Activated naive CD4-positive, alpha-beta T cell treated with anti-CD3 and anti-CD28 coated beads, Interleukin-2, amount 50 U/mL, for 72 hours (primary cell): ENCODE measurements at places on chromosomes 12 and 14.

DNA sequence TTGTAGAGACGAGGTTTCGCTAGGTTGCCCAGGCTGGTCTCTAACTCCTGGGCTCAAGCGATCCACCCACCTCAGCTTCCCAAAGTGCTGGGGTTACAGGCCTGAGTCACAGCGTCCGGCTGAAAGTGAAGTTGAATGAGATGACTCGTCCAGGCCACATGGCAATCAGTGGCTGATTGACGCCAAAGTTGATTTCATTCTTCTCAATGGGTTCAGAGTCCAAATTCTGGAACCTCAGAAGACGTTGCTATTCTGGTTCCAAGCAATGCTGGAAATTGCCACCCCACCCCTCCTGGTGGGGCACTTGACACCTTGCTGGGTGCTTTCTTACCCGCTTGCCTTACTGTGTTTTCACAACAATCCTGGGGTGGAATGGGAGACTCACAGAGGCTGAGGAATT is 14.9 kb downstream of the ABCB9 start:
- DNase-seq, result no peak

- no peak for DNase-seq
These were observed 20.3 kb downstream of the HEBP1 start for GRCh38 chr12:12979731-12980259.

DNA sequence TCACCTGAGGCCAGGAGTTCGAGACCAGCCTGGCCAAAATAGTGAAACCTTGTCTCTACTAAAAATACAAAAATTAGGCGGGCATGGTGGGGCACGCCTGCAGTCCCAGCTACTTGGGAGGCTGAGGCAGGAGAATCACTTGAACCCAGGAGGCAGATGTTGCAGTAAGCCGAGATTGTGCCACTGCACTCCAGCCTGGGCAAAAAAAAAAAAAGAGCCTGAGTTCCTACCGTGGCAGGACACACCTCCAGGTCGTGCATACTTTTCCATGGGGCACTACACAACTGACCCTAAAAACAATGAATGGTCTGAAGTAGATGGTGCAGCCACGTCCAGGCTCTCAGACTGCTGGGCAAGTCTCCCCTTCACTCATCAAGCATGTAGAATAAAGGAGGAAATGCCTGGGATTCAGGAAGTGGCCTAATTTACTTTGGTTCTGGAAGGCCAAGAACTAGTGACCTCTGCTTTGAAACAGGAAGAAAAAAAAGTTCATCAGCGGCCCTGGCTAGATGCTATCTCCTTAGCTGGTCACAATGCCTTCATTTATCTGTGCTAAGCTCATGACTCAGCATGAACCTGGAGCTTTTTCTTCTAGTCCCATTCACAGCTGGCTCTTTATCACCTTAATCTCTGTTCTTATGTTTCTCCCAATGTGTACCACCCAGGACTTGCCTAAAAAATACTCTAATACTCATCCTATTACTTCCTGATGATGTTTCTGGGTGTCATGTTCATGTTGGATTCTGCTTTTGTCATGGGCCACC is 55.8 kb upstream of the OR6J1 start:
- no peak for DNase-seq

- DNase-seq, result no peak
These were observed 5.4 kb downstream of the KCNH5 start for GRCh38 chr14:63039866-63040265.

- no peak for DNase-seq
These were observed 109.0 kb downstream of the ESR2 start for GRCh38 chr14:64185184-64185583.

DNA sequence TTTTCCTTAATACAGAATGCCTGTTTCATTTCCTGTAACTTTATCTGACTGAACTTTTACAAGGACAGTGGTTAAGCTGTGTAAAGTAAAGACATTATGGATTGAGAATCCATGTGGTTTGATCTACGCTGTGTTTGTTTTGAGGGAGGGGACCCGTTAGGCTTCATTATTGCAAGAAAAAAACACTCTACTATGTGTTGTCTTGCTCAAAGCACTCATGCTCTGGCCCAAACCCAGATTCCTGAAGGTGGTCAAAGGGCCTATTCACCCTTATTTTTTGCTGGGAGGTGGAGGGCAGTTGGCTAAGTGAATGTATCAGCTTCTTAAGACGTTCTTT is 11.9 kb downstream of the RNF10 start:
- no peak for DNase-seq

DNA sequence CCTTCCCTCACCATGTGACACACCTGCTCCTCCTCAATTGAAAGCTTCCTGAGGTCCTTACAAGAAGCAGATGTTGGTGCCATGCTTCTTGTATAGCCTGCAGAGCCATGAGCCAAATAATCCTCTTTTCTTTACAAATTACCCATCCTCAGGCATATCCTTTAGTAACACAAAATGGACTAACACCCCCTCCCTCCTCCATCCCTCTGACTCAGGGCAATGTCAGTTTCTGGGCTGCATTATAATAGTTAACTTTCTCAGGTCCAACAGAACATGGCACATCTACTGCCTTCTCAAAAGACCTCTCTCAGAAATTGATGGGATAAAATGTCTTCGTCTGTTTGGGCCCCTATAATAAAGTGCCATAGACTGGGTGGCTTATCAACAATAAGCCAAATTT is 287.0 kb downstream of the DPF3 start:
- no peak for DNase-seq

DNA sequence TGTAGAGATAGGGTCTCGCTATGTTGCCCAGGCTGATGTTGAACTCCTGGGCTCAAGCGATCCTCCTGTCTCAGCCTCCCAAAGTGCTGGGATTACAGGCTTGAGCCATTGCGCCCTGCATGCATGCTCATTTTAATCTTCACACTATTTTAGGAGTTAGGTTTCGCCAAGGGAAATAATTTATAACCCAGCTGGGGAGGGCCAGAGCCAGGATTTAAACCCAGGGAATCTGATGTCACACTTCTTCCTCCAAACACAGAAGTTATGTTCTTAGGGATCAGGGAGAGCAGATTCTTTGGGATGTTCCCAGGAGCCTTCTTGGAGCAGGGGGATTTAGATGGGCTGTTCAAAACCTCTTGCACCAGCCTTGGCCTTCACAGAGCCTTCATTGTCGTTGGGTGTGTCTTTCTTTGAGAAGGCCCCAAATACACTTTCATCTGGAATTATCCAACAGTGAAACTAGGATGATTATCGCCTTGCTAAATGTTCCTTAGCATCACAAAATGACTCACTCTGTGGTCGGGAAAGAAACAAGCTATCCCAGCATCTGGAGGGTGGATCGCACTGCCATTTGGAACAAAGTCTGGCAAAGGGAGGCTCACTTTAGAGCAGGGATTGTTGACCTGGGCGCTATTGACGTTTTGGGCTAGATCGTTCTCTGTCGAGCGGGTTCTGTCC is 8.2 kb upstream of the PPP1CC start:
- no peak for DNase-seq

DNA sequence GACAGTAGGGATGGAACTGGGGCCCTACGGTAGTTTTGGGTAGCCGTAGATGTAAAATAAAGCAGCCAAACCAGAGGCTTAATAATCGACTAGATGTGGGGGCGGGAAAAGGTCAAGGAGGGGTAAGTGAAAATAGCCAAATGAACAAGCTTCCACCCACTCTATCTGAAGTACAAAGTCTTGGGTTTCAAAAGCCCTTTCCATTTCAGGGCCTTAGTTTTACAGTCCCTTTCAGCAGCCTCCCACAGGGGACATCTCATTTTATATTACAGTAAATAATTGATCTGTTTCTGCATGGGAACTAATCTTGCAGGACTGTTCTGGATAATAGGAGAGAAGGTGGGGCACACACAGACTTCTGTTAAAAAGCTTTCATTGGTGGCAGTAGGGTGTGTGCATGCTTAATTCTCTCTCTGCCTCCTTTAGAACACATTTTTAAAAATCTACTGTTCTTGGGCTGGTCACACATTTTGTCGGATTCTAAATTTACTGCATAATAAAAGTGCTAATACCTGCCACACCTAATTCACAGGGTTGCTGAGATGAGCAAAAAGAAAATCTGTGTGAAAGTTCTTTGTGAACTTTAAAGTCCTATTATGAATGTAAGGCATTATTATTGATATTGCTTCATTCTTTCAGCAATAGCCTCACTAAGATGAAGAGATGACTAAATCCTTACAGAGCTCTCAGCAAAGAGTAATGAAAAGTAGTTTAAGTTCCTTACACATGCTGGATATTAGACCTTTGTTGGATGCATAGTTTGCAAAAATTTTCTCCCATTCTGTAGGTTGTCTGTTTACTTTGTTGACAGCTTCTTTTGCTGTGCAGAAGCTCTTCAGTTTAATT is 104.6 kb downstream of the ITPR2 start:
- DNase-seq, result no peak

DNA sequence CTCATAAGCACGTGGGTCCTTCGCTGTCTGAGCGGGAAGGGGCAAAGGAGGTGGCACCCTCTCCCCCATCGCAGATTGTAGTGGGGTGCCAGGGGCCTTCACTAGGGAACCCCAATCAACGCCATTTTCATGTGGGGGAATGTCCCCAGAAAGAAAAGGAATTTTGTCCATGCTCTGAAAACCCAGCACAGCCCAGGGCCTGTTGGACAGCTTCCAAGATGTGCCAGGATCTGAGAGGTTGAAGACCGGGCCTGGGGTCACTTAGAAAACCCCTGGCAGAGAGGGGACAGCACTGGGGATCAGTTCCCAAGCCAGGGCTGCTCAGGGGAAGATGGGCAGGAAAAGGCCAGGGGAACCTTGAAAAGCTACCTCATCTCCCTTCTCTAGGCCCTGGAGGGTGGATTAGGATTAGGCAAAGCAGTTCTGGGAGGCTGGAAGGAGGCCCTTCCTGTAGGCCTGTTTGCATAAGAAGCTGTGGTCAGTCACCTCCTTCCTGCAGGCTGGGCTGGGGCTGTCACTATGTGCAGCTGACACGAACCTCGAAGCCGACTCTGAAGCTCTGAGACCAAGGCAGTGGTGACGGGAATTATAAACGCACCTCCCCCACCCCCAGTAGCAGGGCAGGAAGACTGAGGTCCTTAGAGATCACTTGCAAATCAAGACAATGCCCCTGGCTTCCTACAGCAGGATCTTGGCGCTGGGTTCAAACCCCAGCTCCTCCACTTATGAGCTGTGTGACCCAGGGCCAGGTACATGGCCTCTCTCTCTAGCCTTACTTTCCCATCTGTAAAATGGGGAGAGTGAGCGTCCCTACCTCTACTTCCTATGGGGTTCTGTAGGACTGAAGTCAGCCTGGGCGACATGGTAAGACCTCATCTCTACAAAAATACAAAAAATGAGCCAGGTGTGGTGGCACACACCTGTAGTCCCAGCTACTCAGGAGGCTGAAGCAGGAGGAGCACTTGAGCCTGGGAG is 29.0 kb downstream of the TESC start:
- no peak for DNase-seq

- no peak for DNase-seq
These were observed 9.1 kb upstream of the DDX47 start for GRCh38 chr12:12804011-12804410.

- DNase-seq, result no peak
These were observed 18.2 kb downstream of the FAM222A start for GRCh38 chr12:109731806-109732205.

GRCh38 chr12:31230004-31230403 is 95.9 kb downstream of the SINHCAF start:
- DNase-seq, result no peak

GRCh38 chr12:39102474-39103209 is 197.3 kb upstream of the CPNE8 start:
- DNase-seq, result no peak

DNA sequence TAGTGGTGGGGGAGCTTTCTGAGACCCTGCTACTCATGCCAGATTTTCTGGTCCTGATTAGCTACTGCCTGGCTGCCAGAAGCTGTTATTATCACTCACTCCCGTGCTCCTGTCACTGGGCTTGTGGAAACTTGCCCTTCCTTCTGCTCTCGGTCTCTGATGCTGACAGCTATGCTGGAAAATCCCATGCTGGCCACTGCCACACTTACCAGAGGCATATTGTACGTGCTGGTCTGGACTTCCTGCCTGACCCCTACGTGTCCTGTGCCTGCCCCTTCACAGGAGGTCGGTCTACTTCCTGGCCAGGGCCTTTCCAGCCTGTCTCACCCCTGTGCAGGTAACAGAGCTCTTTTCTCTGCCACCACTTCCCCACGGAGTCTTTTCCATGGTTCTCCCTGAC is 149.4 kb upstream of the PLEKHG7 start:
- DNase-seq, result no peak

GRCh38 chr12:94182986-94183707 is 34.8 kb downstream of the PLXNC1 start:
- DNase-seq, result no peak

DNA sequence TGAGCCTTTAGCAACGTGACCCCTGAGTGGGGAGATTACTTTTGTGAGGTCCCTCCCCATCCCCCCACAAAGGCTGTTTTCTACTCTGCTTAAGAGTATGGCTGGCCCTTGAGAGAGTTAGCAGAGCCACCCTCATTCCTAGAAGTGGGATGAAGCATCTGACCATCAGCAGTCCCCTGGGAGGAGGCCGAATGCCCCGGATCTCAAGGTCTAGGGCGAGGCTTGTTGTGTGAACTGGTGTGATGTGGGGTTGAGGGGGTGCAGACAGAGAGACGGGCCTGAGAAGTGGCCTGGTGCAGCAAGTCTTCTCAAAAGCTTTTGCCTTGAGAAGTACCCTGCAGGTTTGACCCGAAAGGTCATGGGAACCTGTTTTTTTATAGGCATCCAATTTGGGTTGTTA is 153.0 kb upstream of the FKBP4 start:
- no peak for DNase-seq

DNA sequence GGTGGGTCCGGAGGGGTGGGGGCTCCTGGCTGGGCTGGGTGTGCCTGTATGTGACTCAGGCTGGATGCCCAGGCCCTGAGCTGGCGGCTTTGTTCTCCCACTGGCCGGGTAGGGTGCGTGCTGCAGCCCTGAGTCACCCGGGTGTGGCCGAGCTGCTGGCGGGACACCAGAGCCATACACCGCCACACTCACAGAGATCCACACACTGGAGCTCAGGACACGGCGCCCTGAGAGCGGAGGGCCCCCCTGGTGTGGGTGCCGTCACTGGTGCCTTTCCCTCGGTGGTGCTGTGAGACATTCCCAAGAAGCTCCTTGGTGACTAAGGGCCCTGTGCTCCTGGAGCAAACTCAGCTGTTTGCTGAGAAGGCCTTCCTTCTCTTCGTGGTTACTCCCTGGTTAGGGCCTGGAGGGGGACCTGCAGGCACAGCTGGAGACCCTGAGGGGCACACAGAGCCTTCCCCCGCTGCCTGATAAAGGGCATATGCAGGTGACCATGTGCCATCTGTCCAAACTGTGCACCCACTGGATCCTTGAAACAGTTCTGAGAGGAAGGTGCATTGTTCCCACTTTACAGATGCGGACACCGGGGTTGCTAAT is 44.3 kb downstream of the KRT80 start:
- no peak for DNase-seq
